ENCODE measurements at places on chromosomes 13 and 19. TPM values are rescaled to one million over a fixed set of nuclear protein-coding genes. Genes with fewer than 3 reads are reported as not detected.

NLRP11 gene
- not detected for total RNA-seq

LRP3 gene
- total RNA-seq = 19.5 TPM

CEACAM7 gene
- not detected for total RNA-seq

SLITRK1 gene
- not detected for total RNA-seq

LILRB1 gene
- total RNA-seq = 2.2 TPM

LAIR2 gene
- total RNA-seq = not detected

ZNF229 gene
- 6.7 TPM for total RNA-seq

PPM1N gene
- 0.57 TPM for total RNA-seq

COMP gene
- total RNA-seq = not detected

CLPTM1 gene
- 97.6 TPM for total RNA-seq

CCDC169 gene
- 0.27 TPM for total RNA-seq

LGI4 gene
- 9.0 TPM for total RNA-seq

OR10H3 gene
- total RNA-seq = not detected

ZNF98 gene
- 0.55 TPM for total RNA-seq

KRTDAP gene
- not detected for total RNA-seq

KLK5 gene
- not detected for total RNA-seq

ZIC5 gene
- total RNA-seq = not detected

GRWD1 gene
- 15.7 TPM for total RNA-seq

CYP2S1 gene
- 0.87 TPM for total RNA-seq

HCN2 gene
- total RNA-seq = 14.3 TPM

DYRK1B gene
- total RNA-seq = 27.3 TPM

ZMYM5 gene
- 6.4 TPM for total RNA-seq

ELANE gene
- 1.5 TPM for total RNA-seq

STRN4 gene
- total RNA-seq = 49.0 TPM

CGB2 gene
- not detected for total RNA-seq

APOC4 gene
- total RNA-seq = not detected

CASP14 gene
- not detected for total RNA-seq

GNG7 gene
- 39.3 TPM for total RNA-seq

CYTH2 gene
- 33.4 TPM for total RNA-seq

PCP2 gene
- total RNA-seq = 6.5 TPM

RDH8 gene
- not detected for total RNA-seq

DAND5 gene
- total RNA-seq = 11.2 TPM

KLK11 gene
- total RNA-seq = 0.62 TPM

PBX4 gene
- 0.42 TPM for total RNA-seq

ZNF607 gene
- total RNA-seq = 9.3 TPM

SIGLEC14 gene
- 0.94 TPM for total RNA-seq

LTBP4 gene
- total RNA-seq = 294 TPM

CRLF1 gene
- total RNA-seq = 21.4 TPM

WBP4 gene
- total RNA-seq = 20.8 TPM

SYDE1 gene
- 15.1 TPM for total RNA-seq

TPTE2 gene
- not detected for total RNA-seq

CGB3 gene
- not detected for total RNA-seq

F10 gene
- 7.1 TPM for total RNA-seq

HSD17B14 gene
- 1.2 TPM for total RNA-seq

ADGRE1 gene
- total RNA-seq = 0.30 TPM

FBXO46 gene
- 15.4 TPM for total RNA-seq

SIGLEC8 gene
- 0.15 TPM for total RNA-seq

LILRB2 gene
- 2.7 TPM for total RNA-seq

C19orf67 gene
- total RNA-seq = not detected

TGFBR3L gene
- total RNA-seq = 11.4 TPM

SMAD9 gene
- total RNA-seq = 4.5 TPM

NLRP4 gene
- total RNA-seq = not detected
